ENCODE measurements at places on chromosomes 16 and 17.

DNA sequence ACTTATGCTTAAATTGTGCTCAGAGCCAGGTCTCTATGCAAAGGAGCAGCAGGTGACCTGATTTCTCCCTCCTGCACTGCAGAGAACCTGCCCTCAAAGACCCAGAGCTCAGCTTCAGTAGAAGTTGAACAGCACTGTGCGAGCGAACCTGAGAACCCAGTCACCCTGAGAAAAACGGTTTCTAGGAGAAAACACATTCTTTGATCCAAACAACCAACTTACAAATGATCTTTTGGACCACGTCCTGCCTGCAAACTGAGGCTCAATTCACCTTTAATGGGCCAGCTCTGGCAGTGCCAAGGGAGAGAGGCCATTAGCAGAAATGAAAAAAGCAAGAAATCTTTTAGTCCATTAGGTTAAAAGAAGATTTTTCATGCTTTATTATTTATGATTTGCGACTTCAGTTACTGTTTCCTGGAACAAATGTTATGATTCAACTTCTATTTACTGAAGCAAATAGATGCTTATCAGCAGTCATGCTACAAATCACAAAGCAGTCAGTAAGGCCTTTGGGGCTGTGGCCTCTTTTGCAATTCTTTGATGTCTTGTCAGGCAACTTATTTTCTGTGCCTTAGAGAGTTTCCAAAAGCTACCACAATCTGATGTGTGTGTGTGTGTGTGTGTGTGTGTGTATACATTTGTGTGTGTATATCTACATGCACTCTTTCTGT is 65.7 kb upstream of the LRRC37A3 start:
- no peak for DNase-seq

DNA sequence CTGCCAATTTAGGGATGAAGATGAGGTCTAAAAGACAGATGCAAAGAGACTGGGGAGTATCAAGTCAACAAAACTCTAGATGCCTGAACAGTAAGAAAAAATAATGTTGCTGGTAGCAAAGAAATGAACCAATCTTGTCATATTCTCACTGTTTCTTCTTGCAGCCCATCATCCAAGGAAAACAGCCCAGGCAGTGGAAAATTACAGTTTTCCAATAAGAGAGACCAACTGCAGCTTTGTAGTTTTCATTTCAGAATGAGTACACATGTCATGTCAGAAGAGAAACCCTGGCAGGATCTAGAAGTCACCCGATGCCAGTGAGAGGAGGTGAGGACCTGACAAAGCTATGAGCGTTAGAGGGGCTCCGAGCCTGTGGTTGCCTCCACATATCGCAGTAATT is 500.4 kb upstream of the PSMD7 start:
- DNase-seq: no peak

DNA sequence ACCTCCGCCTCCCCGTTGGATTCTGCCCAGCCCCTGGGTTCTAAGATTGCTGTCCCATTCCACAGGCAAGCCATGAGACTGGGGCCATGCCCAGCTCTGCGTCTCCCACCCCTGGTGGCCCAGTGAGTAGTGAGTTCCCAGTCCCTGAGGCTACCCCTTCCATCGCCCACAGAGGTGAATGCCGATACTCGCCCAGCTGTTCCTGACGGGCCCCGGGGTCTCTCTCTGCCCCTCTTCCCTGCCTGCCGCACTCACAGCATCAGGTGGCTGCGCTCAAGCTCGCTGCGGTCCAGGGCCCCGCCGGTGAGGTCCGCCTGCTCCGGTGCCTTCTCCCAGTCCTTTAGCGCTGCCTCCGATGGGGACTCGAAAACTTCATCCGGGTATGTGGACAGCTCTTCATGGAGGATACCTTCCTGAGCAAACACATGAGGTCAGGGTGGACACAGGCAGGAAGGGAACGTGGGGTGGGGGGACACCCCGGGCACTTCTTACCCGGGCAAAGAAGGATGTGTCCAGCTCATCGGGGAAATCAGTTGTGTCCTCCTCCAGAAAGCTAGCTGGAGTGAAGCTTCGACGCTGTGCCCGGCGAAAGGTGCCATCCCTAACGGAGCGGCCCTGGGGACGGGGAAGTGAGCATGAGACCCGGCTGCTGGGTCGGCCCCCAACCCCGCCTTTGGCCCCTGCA is 8.8 kb downstream of the SNRNP25 start:
- no peak for DNase-seq

DNA sequence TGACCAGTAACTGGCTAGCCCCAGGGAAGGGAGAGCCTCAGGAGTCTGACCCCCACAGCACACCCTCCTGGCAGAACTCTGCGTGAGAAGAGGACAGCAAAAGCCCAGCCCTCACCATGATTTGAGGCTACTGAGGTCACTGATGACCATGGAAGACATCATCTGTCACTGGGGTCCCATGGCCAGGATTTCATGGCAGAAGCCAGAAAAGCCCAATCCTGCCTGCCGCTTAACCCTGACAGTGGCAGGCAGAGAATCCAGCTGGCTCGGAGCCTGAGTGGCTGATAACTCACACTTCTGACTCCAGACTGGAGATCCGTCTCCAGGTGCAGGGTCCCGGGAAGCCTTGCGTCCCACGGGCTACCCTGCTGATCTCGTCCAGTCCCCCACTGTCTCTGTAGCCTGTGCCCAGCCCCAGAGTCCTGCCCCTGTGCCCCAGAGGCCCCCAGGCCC is 17.5 kb downstream of the GRIN2C start:
- DNase-seq: no peak

GRCh38 chr16:78538919-78539318 is 439.5 kb downstream of the WWOX start:
- no peak for DNase-seq

DNA sequence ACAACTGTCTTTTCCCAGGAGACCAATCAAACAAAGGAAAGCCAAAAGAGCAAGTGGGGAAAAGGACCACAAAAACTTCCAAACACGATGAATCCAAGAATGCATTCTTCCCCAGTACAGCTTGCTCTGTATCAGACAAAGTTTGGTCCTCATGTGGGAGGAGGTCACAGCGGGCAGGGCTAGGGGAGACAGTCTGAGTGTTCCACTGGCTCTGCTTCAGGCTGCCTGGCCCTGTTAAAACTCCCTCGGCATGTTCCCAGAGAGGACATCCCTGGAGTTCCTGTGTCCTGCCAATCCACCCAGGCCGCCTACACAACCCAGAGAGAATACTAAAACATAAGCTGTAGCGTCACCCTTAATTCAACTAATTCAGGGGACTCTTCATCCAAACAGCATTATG is 415.1 kb upstream of the DYNLRB2 start:
- no peak for DNase-seq

DNA sequence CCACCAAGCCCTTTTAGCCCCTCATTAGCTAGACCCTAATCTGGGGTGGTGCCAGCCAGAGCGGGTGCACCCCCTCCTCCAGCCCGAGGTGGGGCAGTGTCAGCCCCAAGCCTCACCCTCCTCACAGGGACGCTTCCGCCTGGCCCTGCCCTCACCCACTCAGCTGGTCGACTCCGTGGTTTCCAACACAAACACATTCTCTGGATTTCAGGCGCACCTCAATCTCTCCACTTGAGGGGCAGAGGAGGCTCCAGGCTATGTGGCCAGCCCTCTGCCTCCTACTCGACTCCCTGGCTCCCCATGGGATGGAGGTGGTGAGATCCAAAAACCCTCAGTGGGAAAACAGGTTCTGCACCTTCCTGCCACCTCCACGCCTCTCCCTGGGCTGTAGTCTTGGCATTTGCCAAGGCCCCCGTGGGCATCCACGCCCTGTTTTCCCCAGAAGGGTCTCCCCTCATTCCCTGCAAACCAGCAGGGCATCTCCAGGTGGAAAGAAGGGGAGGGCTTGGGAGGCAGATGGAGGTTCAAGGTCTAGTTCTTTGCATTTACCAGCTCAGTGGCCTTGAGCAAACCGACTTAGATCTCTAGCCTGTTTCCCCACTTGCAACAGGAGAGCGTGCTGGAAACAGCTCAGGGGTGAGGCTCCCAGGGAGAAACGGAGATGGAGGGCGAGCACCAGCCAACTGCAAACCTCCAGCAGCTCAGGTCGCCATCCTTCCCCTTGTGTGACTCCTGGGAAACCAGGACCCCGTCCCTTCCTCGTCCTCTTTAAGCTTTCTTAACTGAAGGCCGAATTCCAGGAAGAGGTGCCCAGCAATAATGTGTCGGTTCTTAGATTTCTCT is 1.7 kb downstream of the EMP2 start:
- DNase-seq: no peak

GRCh38 chr16:83453977-83454376 is 353.8 kb upstream of the HSBP1 start:
- no peak for DNase-seq

GRCh38 chr17:63291258-63291657 is 154.8 kb downstream of the CYB561 start:
- DNase-seq: no peak

DNA sequence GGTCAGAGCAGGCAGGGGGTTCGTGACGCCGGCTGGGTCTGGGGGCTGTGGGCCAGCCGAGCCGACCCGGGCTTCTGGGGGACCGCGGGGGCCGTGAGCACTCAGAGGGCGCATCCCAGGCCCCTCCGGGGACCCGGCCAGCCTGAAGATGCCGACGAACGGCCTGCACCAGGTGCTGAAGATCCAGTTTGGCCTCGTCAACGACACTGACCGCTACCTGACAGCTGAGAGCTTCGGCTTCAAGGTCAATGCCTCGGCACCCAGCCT is 140 bp downstream of the FSCN2 start:
- DNase-seq: no peak

GRCh38 chr16:28821874-28822519 is 802 bp upstream of the ATXN2L start:
- DNase-seq: no peak
